NCI-H2107 (cell line): ENCODE measurements at places on chromosomes 12 and 14.

GRCh38 chr12:56932867-56933266 is 1.3 kb downstream of the SDR9C7 start:
- no peak for DNase-seq

GRCh38 chr12:10406725-10407124 is 2.8 kb downstream of the KLRC4 start:
- DNase-seq: no peak

DNA sequence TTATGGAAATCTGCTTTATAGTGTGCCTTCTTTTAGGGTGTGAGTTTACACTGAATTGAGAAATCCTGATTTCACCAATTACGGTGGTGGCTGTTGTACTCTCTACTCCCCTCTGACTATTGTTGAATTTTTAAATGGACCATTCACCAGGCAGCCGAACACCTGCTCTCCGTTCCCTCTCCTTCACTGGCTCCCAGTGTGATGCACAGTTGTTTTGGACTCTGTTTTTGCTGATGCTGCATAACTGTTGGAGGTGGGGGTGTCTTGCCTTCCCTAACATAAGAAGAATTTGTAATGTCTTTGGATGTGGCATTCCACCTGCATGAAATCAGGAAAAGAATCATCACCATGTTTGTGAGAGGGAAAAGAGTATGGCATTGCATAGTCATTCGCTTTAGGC is 341.2 kb downstream of the SNAPC1 start:
- DNase-seq: no peak

DNA sequence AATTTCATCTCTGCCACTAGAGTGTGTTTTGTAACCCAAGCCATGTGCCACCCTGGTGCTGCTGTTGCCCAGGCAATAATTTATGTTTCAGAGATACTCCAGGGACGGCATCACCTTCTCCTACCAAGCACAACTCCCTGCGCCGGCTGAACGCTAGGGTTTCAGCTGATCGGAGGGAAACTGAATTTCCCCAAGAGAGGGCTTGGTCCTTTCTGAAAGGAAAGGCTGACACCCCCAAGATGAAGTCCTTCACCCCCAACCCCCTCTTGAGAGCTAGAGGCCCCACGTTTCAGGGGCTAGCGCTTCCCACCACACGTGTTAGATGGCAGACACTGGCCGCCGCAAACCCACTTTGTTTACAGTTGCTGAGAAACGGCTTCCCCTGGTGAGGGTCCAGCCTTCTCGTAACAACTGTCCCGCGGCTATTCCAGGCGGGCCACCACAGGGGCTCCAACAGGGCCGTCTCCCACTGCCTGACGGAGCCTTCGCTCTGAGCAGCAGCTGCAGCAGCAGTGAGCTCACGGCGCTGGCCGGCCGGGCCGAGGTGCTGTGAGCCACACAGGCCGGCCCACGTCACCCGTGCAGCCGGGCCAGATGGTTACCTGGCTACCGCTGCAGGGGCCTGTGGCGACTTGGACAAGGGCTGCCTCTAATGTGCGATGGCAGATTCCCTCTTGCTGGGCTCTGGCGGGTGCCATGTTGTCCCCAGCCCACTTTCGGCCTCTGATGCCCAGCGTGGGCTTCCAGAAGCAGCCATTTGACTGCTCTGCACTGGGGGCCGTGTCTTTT is 66.4 kb downstream of the TESC start:
- DNase-seq: peak; percentile 65

DNA sequence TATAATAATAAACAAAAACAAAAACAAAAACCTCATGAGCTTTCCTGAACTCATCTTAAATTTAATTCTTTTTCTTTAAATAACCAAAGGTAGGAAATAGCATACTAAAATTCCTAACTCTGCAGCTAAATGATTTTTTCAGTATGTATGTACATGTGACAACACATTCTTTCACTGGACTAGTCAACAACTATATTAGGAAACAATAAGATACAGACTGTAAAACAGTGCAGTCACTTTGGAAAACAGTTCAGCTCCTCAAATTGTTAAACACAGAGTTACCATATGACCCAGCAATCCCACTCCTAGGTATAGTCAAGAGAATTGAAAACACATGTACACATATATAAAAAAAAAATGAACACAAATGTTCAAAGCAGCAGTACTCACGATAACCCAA is 64.7 kb downstream of the SPPL3 start:
- no peak for DNase-seq

GRCh38 chr14:89589400-89590118 is 172.5 kb upstream of the FOXN3 start:
- DNase-seq: no peak

DNA sequence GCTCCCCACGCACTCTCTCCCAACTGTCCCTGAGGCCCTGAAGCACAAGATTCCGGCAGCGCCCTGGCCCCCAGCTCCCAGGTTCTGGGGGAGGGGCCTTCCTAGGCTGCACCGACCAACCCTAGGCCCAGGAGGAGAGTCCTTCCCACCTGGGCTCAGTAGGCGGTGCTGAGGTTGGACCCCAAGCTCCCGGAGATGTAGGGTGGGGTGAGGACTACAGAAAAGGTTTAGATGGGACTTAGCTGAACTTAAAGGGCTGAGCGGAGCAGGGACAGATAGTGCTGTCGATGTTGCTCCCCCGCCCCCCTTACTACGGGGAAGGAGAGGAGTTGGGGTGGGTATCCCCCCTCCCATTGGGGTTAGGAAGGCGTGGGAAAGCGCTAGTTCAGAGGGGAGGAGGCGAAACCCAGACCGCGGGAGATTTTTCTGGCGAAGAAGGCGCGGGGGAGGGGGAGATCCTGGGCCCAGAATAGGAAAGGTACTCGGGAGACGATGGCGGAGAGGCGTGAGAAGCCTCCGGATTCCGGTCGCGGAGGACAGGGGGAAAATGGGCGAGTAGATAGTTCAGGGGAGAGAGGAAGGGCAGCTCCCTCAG is 4.2 kb upstream of the BAZ2A start:
- peak; percentile 37 for DNase-seq
